NCI-H446 (cell line): ENCODE measurements at places on chromosomes 12 and 14.
A peak's percentile ranks its signal among the peaks of the same experiment; 100 is the strongest.

- no peak for DNase-seq
Observed at GRCh38 chr14:95758331-95758730, 44.4 kb upstream of the TCL1A start.

GRCh38 chr12:113088971-113089756 is 32.6 kb downstream of the DTX1 start:
- DNase-seq, result no peak

DNA sequence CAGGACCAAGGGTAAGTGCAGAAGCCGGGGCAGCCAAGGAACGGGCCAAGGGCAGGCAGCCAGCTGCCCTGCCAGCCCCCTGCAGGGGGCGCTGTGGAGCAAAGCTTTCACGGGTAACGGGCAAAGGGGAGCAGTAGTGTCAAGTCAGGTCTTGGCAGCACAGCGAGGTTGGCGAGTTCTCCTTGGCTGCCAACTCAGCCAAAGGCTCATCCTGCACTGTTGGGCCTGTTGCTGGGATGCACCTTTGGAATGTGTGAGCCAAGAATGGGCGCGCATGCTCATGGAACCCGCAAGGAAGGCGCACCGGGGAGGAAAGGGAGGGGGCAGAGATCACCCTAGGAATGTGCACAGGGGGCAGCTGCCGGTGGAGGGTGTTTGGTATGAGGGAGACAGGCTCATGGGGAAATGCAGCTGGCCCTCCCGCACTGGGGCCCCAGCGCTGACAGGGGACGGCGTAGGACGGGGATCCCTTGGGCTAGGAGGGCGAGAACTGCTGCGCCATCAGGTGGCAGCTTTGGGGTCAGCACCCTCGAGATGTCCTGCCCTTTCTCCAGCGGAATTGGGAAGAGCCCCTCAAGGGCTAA is 138.0 kb downstream of the ASCL4 start:
- DNase-seq, result peak; percentile 56

DNA sequence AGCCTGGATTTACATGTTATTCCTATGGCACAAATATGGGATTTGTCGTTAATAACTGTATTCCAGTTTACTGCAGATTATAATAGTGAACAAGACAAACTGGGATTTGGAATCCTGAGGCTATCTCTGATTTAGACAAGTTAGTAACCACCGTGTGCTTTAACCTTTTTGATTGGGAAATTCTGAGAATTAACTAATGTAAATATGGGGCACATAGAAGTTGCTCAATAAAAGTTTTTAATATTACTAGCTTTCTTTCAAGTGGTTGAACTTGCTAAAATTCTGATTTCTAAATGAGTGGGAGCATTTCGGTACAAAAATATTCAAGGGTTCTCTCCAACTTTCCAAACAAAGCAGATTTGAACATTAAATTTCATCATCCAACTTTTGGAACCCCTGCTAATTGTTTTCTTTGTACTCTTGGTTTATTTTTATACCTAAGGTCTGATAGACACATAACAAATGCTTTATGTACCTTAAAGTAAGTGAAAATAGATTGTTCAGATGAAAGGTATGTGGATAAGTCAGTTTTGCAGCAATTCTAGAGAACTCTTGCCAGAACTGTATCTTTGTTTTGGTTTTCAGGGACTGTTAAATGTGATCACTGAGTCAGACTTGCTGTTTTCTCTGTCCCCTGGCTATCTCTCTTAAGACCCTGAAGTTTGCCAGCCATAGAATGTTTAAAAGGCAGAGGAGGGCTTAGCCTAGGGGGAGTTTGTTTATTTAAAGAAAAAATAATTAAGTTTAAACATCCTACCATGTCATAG is 57.5 kb downstream of the FRS2 start:
- no peak for DNase-seq

GRCh38 chr12:81541121-81541520 is 218.0 kb downstream of the PPFIA2 start:
- peak; percentile 50 for DNase-seq

DNA sequence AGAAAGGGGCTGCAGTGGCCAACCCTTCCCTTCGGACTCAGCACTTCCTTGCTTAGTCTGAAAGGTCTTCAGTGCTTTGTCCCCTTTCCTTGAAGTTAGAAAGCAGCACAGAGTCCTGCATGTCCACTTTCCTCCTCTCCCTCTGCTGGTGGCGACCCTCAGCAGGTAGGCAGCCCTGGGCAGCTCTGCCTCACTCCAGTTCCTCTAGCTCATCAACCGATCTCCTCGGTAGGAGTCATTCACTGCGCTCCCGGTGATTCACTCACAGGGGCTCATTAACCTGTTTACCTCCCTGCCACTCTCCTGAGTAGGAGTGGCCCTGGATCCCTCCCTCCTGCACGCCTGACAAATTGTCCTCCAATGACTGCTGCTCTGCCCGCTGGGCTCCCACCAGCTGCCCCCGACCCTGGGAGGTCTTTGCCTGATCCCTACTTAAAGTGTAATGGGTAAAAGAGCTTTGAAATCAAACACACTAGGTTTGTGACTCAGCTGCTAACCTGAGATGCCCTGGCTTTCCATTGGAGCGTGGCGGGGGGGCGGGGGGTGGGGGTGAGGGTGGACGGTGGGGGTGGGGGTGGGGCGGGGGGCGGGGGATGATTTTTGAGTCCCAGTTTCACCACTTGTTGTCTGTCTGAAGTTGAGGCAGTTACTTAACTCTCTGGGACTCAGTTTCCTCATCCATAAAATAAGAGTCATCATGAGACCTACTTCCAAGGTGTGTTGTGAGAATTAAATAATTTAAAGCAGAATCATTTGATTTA is 4.2 kb downstream of the SCNN1A start:
- DNase-seq, result no peak

- DNase-seq, result no peak
Observed at GRCh38 chr14:35346738-35347322, 54.6 kb downstream of the PSMA6 start.

DNA sequence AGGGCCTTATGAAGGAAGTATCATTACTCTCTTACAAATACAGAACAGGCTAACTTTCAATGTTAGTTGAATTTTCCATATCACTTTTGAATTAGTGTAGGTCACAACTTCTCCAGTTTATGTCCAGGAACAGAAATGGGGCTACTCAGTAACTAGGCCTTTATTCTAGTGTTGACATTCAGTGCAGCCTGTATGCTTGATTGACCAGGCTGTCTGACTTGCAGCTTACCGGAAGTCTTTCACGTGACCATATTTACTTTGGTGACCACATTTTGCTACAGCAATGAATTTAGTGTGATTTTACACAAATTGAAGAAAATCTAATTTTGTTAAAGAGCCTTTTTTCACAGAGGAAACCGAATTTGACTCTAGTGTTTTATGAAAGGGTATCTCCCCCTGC is 12.4 kb downstream of the MTERF2 start:
- no peak for DNase-seq

GRCh38 chr14:33451211-33451610 is 499.7 kb downstream of the EGLN3 start:
- DNase-seq, result no peak

DNA sequence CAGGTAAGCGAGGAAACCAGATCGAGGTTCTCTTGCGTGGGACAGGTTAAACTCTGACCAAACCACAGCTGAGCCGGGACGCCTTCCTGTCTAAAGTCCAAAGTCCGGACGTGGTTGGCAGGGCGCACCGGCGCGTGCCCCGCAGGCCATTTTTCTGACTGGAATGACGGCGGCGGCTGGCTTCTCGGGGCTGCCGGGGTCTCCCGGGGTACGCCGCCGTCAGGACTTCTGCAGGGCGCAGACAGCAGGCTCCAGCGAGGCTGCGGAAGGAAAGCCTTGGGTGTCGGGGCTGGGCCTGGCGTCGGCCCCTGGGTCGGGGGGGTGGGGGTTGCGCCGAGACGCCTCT is 32.8 kb downstream of the MIA2 start:
- DNase-seq, result peak; percentile 56
